ENCODE measurements at places on chromosomes 16 and 17.

DNA sequence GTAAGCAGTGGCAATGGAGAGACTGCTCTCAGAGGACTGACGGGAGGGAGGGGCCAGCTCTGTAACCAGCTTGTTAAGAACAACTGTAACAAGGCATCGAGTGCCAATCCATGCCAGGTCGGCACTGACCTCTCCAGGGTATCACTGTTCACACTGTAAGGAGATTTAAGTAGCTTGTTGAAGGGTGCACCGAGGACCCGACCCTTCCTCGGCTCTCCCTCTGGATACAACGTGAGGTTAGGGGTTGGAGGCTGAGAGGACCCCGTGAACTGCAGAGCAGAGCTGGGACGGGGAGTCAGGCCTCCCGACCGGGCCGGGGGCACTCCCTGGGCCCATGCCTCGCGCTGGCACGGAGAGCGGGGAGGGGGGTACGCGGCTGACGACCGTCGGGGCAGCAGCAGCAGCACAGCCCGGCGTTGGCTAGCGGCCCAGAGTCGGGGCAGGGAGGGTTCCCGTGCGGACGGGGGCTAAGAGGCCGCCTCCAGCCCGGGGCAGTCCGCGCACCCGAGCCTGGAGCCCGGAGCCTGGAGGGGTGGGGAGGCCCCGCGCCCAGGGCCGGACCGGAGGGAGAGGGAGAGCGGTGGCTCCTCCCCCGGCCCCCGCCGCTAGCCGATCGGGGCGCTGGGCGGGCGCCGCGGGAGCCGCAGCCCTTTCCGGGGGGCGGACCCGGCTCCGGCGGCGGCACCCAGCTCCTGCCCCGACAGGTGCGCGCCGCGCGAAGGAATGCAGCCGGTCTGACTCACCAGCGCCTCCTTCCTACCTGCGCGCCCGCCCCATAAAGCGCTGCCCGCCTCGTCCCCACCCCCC, at the start of gene ITGB4:
Gene ITGB4 (plus strand): TSS at position 804 of the 807 bp plus-strand sequence. CDS start 3,245 bp downstream, outside the sequence.
- DNase-seq = peak; percentile 88

DNA sequence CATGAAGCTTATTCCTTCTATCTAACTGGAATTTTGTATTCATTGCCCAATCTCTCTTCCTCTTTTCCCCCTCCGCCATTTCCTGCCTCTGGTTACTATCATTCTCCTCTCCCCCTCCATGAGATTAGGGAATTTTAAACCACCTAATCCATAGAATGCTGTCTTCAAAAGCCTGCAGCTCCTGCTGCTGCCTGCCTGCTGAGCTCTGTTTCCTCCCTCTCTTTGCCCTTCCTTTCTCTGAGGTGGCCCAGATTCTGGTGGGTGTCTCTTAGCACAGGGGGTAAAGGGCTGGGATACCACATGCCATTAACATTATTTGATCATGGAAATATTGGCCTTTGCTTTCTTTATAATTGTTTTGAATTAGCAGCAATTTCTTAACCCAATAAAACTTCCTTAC, 241.6 kb downstream of the CNTNAP4 start:
- DNase-seq = no peak

DNA sequence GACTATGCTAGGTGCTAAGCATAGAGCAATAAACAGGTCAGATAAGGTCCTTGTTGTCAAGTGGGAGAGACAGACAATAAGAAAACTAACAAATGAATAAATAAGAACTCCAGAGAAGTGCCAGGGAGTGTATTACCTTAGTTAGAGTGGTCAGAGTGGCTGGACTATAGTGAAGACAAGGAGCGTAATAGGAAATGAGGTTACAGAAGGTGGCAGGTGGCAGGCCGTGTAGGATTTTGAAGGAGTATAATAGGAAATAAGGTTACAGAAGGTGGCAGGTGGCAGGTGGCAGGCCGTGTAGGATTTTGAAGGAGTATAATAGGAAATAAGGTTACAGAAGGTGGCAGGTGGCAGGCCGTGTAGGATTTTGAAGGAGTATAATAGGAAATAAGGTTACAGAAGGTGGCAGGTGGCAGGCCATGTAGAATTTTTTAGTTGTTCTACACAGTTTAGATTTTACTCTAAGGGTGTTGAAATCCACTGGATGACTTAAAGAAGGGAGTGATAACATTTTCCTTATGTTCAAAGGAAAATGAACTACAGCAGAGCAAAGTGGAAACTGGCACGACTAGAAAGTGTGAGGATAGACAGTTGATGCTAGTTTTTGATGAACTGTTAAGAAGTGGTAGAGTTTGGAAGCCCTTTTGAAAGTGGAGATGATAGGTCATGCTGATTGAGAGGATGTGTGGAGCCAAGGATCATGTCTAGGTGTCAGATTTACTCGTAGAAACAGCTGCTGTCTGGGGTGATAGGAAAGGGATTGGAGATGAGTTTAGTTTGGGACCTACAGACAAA, 3.6 kb upstream of the KRTAP3-1 start:
- DNase-seq = no peak

DNA sequence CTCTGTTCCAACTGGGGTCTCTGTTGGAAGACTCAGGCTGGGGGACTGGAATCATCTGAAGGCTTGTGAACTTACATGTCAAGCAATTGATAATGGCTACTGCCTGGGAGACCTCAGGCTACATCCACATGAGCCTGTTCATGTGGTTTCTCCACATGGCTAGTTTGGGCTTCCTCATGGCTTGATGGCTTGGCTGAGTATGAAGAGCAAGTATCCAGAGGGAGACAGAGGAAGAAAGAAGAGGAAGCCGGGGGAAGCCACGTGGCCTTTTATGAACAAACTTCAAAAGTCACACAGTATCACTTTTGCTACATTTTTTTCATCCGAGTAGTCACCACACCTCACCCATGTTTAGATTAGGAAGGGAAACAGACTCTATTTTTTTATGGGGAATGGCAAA, 158.9 kb downstream of the TRIM37 start:
- DNase-seq = no peak

DNA sequence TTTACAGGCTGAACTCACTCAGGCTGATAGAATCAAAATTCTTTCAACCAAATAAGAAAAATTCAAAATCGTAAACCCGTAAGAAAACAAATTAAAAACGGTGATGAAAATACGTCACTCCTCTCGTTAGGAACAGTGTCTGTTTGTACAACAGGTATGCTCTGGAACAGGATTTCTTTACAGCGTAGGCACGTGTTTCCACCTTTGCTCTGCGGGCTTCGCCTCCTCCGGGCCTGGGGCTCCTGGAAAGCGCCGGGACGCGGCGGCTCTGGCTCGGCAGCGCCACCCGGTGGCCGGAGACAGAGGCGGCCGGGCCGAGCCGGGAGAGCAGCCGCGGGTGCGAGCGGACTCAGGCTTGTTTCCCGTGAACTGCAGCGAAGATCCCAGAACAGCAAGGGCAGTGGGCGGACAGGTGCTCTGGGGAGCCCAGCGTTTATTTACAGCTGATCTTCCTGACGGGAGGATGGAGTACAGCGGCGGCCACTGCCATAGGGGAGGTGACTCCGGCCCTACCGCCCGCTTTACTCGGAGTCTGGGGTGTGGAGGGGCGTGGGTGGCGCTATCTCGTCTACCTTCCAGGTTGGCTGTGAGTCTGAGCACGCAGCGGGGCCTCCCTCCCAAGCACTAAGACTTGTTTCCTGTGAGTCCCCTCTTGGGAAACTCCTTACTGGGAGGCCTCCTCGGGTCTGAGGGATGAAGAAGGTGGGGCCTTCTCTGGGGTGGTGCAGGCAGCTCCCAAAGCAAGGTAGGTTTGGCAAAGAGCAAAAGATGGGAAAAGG, 40.5 kb upstream of the ATP2A3 start:
- DNase-seq = peak; percentile 78

GRCh38 chr16:27236635-27237218, 31.8 kb downstream of the NSMCE1 start:
- peak; percentile 5 for DNase-seq

DNA sequence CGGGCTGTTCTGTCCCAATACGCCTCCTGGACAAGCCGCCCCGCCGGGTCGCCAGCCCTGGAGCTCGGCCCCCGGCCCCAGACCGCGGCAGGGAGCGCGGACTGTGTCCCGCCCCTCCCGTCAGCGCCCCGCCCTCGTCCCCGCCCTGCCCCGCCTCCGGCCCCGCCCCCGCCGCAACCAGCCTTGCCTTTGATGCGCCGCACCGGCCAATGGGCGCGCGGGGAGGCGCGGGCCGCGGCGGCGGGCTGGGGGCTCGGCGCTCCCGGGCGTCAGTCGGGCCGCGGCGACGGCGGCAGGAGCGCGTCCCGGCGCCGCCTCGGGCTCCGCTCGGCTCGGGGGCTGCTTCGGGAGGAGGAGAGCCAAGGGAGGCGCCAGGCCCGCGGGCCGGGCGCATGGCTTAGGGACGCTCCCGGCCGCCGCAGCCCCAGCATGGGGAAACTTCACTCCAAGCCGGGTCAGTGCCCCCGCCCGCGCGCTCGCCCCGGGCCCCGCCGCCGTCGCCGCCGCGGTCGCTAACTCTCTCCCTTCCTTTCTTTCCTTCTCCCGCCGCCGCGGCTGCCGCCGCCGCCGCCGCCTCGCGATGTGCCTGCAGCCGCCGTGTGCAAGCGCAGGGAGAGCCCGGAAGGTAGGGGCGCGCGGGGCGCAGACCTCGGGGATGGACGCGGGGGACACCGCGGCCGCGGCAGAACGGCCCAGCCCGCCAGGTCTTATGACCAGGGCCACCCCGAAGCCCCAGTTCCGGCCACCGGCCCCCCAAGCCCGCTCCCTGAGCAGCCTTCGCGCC, at the start of gene NKD1:
Gene NKD1 (plus strand): TSS at position 272 of the 784 bp plus-strand sequence. CDS start 158 bp downstream, at position 430.
- DNase-seq = peak; percentile 69

- DNase-seq = no peak
These were observed 87.3 kb downstream of the RPA1 start for GRCh38 chr17:1916963-1917715.

DNA sequence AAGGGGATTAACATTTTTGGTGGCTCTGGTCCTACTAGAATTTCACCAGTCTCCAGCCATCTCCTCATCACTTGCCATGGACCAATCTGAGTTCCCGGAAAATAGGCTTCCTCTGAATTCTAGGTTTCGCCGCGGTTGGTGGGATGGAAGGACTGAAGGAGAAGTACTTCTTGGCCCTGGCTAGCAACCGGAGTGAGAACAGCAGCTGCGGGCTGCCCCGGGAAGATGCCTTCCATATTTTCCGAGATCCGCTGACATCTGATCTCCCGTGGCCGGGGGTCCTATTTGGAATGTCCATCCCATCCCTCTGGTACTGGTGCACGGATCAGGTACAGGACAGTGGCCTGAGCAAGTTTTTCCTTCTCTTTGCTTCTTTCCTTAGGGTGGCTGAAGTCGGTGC, 45.0 kb downstream of the SLC5A11 start:
- DNase-seq = no peak

GRCh38 chr17:17671369-17672129, 9.7 kb upstream of the RAI1 start:
- DNase-seq = no peak

DNA sequence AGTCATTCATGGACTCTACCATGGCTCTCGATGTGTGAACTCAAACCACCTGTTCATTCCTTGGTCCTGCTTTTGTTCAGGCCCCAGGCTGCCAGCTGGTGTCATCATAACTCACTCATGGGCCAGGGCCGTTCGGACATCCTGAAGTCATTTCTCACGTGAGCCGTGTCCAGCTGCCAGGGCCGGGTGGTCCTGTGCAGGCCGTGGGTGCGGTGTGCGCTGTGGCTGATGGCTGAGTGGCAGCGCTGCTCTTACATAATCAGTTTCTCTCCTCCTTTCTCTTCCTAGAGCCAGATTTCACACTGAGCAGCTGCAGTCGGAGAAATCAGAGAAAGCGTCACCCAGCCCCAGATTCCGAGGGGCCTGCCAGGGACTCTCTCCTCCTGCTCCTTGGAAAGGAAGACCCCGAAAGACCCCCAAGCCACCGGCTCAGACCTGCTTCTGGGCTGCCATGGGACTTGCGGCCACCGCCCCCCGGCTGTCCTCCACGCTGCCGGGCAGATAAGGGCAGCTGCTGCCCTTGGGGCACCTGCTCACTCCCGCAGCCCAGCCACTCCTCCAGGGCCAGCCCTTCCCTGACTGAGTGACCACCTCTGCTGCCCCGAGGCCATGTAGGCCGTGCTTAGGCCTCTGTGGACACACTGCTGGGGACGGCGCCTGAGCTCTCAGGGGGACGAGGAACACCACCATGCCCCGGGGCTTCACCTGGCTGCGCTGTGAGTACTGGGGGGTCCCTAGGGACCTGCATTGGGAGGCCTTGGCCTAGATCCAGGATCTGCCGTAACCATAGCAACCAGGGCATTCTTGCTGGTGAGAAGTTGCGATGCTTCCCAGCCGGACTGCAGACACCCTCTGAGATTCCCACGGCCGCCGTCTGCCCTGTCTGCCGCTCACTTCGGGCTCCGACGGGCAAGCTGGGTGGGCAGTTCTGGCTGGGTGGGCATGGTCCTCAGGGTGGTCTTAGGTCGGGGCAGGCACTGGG, at the start of gene IL34:
Gene IL34 (plus strand): TSS at position 300 of the 982 bp plus-strand sequence. CDS start 389 bp downstream, at position 689.
- no peak for DNase-seq

- no peak for DNase-seq
These were observed 24.8 kb downstream of the KPNA2 start for GRCh38 chr17:68060336-68060735.

- no peak for DNase-seq
These were observed 20.5 kb downstream of the SRCIN1 start for GRCh38 chr17:38585056-38585917.

GRCh38 chr17:3754458-3755334, 31.0 kb downstream of the HASPIN start:
- peak; percentile 93 for DNase-seq

DNA sequence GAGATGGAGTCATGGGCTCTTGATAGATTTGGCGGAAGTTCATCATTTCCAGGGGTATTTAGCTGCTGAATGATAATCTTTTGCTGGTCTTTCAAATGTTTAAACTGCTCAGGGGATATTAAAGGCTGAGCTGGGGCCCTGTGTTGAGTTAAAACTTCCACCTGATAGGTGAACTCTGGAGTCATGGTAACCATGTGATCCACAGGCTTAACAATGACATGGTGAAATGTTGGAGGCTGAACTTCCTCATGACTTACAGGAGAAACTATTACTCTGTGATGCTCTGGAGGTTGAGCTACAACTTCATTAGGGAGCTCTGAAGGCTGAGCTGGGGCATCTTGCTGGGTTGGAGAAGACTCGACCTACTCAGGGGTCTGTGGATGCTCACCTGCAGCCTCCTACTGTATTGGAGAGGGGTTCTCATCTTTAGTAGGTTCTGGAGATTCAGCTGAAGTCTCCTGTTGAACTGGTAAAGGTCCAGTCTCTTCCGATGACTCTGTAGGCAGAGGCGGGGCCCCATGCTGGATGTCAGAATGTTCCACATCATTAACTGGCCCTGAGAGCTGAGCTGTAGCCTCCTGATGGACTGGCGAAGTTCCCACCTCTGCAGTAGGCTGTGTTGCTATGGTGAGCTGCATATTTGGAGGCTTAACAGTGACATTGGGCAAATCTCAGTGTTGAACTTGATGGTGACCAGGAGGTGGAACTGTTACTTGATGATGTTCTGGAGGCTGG, 24.2 kb downstream of the RDM1 start:
- no peak for DNase-seq

DNA sequence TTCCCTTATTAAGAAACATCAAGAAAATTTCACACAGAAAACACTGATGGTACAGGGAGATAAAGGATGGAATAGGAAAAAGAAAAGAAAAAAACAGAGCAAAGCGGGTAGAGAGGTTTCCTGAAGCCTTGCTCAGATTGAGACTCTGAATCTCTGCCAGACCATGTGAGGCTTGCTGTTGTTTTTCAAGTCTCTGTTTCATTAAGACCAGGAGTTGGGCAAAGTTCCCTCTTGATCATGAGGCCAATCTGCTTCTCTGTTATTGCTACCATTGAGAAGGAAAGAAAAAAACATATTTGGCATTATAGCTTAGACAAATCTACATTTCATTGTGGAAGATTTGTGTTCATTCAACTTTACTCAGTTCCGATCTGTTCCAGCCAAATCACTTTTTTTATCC, 201.6 kb upstream of the SOX9 start:
- DNase-seq = no peak
